ENCODE measurements at places on chromosomes 13 and 19.

DNA sequence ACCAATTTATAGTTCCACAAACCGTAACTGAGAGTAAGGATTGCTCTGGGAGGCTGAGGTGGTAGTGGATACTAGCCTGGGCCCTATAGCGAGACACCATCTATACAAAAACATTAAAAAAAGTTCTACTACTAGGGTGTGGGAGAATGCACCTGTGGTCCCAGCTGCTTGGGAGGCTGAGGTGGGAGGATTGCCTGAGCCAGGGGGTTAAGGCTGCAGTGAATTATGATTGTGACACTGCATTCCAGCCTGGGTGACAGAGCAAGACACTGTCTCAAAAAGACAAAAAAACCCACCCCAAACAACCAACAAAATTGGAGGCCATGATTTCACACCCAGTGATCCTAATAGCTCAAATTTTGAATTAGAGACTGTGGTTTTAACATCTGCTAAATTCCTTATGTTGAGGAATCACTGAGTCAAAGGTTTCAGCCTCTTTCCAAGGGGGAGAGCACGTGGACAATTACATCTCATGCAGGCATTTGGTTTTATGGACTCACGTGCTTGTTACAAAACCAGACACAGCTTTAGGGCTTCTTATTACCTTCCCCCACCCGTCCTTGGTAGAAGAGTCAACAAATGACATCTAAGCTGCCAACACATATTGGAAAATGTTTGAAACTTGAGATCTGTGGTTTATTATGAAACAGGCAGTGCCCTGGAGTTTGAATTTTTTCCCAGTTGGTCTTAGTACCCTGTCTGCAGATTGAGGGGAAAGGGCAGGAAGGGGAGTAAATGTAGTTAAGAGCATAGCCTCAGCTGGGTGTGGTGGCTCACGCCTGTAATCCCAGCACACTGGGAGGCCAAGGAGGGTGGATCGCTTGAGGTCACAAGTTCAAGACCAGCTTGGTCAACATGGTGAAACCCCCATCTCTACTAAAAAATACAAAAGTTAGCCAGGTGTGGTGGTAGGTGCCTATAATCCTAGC, 18.5 kb downstream of the CYP2A6 start:
- DNase-seq: no peak

- DNase-seq: no peak
These were observed 25.9 kb downstream of the ZSWIM9 start for GRCh38 chr19:48196321-48196763.

DNA sequence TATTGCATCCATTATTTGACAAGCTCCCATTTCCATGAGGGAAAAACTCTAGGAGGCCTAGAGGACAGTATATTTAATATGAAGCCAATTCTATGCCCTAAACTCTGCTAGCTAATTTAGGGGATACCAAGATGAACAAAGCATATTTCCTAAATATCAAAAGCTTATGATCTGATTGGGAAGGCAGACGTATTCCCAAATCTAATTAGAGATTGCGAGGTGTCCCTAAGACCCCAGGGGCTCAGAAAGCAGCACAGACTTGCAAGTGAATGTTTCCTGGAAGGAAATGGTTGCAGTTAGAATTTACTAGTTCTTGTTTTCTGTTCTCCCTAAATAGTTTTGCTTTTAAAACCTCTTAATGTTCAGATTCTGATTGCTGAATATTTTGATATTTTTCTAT, 30.7 kb downstream of the NDFIP2 start:
- DNase-seq: no peak

DNA sequence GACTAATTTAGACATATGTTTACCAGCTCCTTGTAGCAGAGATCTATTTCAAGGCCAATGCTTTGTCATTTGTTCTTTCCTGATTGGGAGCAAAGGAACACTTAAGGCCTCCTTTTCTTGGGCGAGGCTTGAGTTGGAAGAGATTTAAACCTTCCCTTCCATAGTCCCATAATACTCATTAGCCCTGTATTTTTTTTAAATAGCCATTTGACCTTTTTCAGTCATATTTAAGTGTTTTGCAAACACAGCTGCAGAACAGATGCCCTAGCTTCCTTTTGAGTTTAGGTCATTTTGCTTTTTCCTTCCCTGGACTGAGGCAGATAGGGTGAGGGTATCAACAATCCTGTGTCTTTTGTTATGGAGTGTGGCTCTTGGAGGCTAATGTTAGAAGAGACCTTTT, 198.3 kb downstream of the NBEA start:
- no peak for DNase-seq

GRCh38 chr13:103022336-103022735, 43.9 kb downstream of the SLC10A2 start:
- DNase-seq: no peak

DNA sequence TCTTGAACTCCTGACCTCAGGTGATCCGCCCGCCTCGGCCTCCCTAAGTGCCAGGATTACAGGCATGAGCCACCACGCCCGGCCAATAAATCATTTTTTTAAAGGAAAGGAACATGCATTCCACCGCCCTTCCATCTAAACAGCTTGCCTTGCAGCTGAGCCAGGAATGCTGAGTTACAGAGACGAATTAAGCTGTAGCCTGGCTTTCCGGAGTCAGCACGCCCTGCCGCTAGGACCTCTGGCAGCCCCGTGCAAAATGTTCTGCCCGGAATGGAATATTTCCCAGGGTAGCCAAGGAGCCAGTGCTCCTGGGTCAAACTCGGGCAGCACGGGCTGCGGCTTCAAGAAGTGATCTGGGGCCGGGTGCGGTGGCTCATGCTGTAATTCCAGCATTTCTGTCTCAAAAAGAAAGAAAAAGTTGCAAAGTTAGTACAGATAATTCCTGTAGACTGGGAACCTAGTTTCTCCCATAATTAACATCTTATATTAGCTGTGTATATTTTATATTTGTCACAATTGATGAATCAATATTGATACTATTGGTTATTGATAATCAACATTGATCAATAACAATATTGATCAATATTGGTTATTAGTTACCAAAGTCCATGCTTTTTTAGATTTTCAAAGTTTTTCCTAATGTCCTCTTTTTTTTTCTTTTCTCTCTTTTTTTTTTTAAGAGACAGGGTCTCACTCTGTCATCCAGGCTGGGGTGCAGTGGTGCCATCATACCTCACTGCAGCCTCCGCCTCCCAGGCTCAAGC, 19.2 kb downstream of the ATCAY start:
- DNase-seq: no peak

Measured in stimulated activated CD8-positive, alpha-beta memory T cell treated with anti-CD3 and anti-CD28 coated beads, Interleukin-7, amount 100 ng/mL, for 24 hours (primary cell).